HEK293T (cell line): ENCODE measurements at places on chromosomes 3 and 15.

GRCh38 chr15:40130118-40130517, 21.4 kb upstream of the BMF start:
- DNase-seq = no peak

DNA sequence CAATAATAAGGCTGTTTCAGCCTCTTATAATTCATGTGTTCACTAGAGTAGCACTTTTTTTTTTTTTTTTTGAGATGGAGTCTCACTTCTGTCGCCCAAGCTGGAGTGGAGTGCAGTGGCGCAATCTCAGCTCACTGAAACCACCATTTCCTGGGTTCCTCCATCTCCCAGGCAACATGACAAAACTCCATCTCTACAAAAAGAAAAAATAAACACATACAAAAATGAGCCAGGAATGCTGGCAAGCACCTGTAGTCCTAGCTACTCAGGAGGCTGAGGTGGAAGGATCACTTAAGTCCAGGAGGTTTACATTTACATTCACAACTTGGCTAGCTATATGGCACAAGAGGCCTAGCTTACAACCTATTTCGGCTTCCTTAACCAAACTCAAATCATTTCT, 6.8 kb downstream of the USP4 start:
- DNase-seq = no peak

GRCh38 chr3:69094467-69095205, 9.9 kb downstream of the ARL6IP5 start:
- no peak for DNase-seq

DNA sequence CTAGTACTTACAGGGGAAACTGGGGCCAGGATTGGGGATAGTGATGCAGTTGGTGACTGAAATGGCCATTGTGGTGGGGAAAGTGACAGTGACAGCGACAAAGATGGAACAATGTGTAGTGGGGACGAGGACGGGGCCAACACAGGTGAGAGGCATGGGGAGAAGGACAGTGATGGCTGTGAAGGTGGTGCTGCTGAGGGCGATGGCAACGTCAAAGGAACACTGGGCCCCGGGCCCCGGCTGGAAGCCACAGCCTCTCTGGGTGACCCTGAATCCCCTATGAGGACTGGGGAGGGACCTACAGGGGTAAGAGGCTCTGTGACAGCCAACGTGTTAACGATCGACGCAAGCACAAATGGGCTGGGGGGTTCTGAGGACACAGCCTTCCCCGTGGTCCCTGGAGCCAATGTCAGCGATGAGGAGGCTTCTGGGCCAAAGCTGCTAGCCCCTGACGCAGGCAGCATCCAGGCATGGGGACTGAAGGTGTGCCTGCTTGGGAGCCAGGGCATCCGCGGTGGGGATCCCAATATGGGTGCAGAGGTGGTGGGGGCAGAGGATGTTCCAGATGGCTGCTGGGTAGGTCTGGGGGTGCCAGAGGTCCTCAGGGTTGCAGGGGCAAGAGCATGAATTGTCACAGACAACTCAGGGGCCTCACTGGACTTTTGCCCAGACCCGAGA, 25.2 kb upstream of the GOLGA6C start:
- DNase-seq = no peak

GRCh38 chr3:156899951-156900350, 73.8 kb downstream of the LEKR1 start:
- DNase-seq = no peak

DNA sequence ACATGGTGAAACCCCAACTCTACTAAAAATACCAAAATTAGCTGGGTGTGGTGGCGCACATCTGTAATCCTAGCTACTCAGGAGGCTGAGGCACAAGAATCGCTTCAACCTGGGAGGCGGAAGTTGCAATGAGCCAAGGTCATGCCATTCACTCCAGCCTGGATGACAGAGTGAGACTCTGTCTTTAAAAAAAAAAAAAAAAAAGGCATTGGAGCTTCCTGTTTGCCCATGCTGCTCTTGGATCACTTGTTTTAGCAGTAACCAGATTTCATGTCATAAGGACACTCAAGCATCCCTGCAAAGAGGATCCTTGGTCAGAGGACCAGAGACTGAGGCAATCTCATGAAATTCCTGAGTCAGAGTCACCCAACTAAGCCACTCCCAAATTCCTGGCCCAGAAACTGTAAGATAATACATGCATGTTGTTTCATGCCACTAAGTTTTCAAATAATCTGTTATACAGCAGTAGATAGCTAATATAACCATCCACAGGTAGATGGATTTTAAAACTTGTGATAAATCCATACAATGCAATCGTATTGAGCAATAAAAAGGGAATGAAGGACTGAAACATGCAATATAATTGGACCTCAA, 82.0 kb upstream of the XXYLT1 start:
- no peak for DNase-seq

GRCh38 chr3:106936337-106936736, 440.9 kb upstream of the CCDC54 start:
- DNase-seq = no peak
